Stimulated activated CD8-positive, alpha-beta memory T cell treated with anti-CD3 and anti-CD28 coated beads, Interleukin-15, amount 100 ng/mL, for 4 hours (primary cell): ENCODE measurements at places on chromosomes 16 and 17.

GRCh38 chr16:83253521-83253920, 554.3 kb upstream of the HSBP1 start:
- DNase-seq: no peak

DNA sequence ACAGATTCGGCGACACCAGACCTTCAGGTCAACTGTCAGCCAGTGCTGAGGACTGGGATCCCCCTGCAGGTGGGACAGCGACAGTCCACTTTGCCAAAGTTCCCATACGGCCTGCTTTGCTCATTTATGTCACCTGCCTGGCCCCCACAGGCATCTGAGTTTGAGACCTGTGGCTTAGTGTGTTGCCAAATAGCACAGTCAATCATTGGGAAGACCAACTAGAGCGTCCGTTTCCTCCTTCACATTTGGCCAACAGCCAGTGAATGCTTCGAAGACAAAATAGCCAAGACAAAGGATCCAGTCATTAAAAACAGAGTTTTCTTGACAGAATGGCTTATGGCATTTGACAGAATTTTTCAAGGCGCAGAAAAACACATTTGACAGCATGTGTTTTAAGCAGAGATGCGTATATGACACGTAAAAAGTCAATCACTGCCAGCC, 113.8 kb downstream of the ABCC12 start:
- no peak for DNase-seq

- DNase-seq: no peak
These were observed 195.5 kb downstream of the RAB11FIP4 start for GRCh38 chr17:31586946-31587345.

- DNase-seq: no peak
These were observed 18.8 kb upstream of the LASP1NB start for GRCh38 chr17:38906460-38907228.

DNA sequence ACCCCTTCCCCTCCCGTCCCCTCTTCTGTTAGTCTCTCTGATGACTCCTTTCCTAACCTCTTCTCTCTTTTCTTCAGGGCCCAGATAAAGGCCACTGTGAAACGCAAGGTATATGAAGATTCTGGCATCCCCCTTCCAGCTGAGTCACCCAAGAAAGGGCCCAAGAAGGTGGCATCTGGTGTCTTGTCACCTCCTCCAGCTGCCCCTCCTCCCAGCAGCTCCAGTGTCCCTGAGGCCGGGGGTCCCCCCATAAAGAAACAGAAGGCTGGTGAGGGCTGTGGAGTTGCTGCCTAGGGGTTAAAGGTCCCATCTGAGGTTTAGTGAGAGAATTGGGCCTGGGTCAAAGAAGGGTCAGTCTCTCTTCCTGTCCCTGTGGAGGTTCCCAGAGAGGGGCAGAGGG, 4.0 kb downstream of the RNASEK start:
- no peak for DNase-seq

GRCh38 chr16:67372664-67373063, 20.6 kb downstream of the TPPP3 start:
- no peak for DNase-seq

- DNase-seq: no peak
These were observed 63.3 kb upstream of the TMC5 start for GRCh38 chr16:19354371-19354770.

DNA sequence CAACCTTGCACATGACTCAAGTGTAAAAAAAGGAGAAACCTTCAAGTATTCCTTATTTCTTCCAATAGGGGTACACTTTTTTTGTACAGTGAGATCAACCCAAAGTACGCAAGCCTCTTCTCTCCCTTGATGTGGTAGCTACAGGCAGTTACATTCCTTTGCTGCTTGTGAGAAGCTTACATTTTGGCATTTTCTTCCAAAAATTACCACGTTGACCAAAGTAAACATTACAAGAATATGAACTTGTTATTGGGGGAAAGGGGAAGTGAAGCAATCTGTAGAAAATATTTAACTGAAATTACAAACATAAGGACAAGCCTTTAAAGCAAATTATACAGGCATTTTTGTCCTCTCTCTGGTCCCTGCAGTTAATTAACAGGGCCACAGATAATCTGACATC, 97.0 kb upstream of the TOB1 start:
- no peak for DNase-seq

DNA sequence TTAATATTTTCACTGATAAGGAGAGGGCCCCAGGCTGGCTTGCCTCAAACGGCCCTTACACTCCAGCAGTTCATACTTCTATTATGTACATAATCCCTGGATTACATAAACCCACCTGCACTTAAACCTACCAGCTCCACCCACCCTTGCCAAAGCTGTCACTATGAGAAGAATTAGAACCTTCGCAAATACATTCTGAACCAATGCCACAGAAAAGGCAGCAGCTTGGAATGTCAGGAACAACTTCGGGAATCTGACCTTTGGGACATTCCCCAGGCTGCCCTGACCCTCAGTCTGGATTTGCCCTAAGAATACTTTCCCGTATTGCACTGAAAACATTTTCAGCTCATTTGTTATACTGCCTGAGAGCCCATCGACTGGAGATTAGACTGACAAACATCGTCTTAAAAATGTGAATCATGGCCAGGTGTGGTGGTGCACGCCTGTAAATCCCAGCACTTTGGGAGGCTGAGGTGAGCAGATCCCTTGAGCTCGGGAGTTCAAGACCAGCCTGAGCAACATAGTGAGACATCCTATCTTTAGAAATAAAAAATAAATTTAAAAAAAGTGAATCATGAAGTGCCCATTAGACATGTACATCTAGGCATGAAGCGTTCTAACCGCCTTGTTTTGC, 21.0 kb upstream of the SEC14L1 start:
- no peak for DNase-seq

DNA sequence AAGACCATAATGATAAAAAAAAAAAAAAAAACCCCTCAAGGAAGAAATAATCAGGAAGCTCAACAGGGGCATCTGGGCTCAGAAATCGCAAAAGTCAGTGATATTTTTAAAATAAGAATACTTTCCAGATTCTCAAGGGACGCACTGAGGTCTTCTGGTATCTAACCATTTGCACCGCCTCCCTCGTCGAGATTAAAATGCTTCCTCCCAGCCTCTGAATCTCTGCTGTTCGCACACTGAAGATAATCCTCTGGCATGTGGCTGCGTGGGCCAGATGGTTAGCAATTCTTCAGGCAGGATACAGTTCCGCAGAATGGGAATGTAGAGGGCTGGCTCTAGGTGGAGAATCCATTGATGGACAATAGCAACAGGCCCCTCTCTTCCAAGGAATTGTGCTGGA, 211.7 kb upstream of the CDH5 start:
- no peak for DNase-seq

DNA sequence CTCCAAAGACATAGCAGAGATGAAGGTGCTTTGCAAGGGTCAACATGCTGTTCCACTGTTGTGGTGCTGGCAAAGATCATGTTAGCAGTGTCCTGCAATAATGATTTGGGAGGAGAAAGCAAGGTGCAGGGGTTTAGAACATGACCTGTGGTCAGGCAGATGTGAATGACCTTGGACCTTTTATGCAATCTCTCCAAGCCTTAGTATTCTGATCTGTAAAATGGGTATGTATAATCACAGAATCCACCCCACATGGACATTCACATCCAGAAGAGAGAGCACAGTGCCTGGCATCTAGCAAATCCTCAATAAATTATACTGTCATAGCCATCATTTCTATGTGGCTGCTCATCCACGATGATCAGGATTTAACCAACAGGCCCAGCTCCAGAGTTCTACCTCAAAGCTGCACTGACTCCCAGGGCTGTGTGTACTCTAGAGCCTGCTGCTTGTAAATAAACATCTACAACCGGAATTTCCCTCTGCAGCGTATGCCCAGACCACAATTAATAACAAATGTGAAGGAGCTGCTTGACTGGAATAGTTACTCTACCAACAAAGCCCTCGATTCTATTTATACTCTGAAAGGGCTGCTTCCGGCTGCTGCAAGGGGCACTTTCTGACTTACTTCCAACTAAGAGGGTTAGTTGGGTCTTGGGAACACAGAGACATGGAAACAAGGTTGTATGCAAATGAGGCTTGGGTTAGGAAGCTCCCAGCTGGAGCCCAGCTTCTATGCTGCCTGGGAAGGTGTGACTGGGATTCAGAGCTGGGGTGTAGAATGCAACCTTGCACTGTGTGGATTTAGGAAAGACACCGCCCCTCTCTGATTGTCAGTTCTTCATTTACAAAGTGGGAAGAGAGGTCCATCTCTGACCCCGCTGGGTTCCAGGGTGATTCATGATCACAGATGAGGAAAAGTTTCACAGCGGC, 265.2 kb downstream of the XYLT1 start:
- DNase-seq: no peak

GRCh38 chr17:10516065-10516464, 2.3 kb downstream of the MYH1 start:
- no peak for DNase-seq

DNA sequence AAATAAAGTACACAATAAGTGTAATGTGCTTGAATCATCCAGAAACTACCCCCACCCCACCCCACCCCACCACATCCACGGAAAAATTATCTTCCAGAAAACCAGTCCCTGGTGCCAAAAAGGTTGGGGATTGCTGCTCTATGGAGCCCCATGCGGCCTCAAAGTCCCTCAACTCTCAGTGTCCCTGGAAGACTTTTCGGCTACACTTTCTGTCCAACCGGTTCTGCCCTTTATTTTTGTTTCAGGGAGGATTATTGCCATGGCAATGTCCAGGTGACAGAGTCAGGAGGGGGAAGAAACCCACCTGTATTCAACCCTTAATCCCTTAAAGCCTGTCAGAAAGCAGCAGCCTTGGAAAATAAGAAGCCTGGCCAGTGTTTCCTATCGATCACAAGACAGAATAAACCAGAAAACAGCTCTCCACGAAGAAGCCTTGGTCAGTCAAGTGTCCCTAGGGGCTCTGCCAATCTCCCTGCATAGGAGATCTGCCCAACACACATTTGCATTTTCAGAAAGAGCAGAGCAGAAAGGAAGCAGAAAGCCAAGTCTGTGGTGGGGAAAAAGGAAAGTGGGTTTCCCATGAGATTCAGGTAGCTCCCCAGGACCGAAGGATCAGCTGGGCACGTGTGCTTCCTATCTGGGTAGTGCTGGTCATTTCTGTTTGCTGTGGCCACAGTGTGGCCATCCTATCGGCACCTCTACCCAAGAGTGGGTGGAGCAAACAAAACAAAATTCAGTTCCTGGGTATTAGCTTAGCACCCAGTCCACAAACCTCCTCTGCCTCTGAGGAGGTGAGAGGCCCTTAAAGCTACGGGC, 342.7 kb downstream of the SOX9 start:
- no peak for DNase-seq

DNA sequence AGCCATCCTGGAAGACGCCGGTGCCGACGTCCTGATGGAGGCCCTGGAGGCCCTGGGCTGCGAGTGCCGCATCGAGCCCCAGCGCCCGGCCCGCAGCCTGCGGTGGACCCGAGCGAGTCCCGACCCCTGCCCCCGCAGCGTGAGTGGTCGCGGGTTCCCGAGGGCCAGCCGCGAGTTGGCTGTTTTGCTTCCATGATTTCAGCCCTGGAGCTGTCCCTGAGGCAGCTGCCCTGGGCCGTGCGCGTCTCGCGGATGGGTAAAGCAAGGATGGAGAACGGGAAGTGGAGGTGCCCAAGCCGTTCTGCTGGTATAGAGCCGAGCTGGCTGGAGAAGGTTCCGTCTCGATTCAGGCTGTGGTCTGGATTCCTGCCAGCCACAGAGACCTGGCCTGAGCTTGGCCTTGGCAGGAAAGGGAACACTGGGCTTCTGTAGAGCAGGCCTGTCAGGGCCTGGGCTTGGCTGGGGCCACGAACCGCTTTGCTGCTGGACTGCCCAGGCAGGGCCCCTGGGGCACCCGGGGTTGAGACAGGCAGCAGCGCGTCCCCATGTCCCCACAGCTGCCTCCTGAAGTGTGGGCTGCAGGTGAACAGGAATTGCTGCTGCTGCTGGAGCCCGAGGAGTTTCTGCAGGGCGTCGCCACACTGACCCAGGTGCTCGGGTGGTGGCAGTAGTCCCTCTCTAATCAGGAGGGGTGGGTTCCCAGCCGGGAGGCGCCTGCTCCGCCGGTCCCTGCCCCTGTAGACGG, 941 bp upstream of the MRPS34 start:
- DNase-seq: no peak
